Lower leg skin (tissue), 4 donors: ENCODE measurements at places on chromosomes 2 and 18. TPM values are rescaled to one million over a fixed set of nuclear protein-coding genes. Genes with fewer than 3 reads are reported as not detected.

DNA sequence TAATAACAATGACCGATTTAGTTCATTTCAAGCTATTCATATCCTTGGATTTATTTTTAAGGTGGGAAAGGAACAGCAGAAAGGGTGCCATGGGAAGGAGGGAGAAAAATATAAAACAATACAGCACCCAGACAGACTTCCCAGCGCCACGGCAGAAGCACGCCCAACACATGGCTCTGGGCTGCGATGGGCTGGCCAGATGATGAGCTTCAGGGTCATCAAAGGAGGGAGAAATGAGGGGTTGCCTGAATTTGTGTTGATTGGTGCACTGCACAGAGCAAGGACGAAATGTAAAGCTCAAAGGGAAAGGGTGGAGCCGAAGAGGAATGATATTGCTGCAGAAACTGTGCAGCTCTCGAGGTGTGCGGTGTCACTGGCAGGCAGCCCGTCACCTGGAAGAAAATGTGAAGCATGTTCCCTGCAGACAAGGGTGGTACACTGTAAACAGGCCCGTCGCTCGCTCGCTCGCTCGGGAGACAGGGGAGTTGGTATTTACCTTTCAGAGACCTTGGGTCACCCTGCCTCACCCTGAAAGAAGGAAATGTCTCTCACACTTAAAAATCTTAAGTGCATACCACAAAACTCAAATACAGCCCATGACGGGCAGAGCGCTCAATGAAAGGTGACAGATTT lies 195.5 kb upstream of the CTAGE1 start:
- DNase-seq = no peak

- DNase-seq = no peak
These were observed 634 bp upstream of the MSGN1 start for GRCh38 chr2:17815468-17816184.

DNA sequence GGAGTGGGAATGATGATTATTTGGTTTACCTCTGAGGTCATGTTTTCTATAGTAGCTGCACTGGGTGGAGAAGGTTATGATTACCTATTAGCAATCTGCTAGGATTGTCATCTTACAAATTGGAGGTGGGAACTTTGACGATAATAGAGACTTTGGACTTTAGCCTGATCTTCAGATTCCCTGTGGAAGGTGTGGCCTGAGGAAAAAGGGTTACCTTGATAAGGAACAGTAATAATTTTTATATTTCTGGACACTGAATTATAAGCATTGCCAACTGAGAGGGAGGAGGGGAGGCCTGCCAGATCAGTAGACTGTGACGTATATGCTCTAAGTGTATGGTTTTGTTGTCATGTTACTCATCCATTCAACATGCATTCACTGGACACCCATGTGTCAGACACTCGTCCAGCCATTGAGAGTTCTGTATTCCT lies 183.4 kb upstream of the FOSL2 start:
- DNase-seq = no peak

- no peak for DNase-seq
These were observed 133.6 kb downstream of the TPO start for GRCh38 chr2:1546901-1547300.

GRCh38 chr18:2910751-2911425 lies 64.1 kb downstream of the EMILIN2 start:
- no peak for DNase-seq

- no peak for DNase-seq
These were observed 3.2 kb downstream of the CD207 start for GRCh38 chr2:70832386-70832785.

GRCh38 chr2:23207871-23208270 lies 177.1 kb upstream of the KLHL29 start:
- DNase-seq = no peak

DNA sequence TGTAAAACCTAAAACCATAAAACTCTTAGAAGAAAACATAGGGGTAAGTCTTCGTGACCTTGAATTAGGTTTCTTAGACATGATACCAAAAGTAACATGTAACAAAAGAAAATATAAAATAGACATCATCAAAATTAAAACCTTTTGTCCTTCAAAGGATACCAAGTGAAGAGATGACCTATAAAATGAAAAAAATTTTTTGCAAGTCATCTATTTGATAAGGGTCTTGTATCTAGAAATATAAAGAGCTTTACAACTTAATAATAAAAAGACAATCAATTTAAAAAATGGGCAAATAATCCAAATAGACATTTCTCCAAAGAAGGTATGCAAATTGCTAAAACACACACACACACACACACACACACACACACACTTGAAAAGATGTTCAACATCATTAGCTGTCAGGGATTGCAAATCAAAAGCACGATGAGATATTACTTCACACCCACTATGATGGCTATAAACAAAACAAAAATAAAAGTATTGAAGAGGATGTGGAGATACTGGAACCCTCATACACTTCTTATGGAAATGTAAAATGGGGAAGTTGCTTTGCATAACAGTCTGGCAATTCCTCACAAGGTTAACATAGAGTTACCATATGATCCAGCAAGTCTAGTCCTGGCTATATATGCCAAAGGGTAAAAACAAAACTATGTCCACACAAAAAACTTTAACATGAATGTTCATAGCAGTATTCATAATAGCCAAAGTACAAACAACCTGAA lies 23.3 kb downstream of the SPDYA start:
- no peak for DNase-seq

- peak; percentile 75 for DNase-seq
These were observed 32.7 kb downstream of the QPCT start for GRCh38 chr2:37377187-37377532.

GRCh38 chr2:80365762-80366161 lies 61.2 kb upstream of the LRRTM1 start:
- DNase-seq = no peak

DNA sequence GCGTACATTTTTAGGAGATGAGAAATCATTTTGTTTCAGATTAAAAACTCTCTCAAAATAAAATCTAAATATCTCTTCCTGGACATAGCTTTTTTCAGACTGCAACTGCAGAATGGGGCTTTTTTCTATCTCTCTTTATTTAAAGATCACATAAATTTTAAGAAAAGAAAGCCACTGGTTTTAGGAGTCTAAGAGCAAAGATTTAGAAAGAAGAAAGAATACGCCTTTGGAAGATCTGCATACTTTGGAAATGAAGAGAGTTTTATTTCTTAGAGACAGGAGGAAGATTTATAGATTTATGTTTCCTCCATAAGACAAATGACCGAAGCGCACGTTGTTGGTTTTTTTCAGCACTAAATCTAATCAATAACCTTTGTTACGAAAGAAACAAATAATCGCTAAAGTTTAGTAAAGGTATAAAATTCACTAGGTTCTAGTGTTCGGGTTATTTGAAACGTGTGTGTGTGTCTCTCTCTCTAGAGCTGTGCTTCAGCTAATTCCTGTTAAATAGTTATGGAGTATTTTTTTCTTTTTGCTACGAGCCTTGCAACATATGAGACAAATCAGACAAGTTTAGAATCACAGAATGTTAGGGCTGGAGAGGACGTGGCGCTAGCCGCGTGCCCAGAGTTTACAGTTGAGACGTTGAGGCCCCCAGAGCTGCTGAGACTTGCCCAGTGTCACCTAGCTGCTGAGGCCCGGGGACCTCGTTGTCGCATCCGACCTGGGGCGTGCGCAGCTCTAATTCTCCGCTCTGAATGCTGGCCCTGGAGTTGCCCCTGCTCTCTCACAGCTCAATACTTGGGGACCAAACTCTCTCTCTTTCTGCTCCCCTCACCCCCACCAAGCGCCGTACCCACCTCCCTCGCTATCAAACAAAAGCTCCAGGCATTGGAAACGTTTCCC lies 69.9 kb downstream of the CTAGE1 start:
- no peak for DNase-seq

GRCh38 chr2:135797497-135798274 lies 39.3 kb downstream of the LCT start:
- peak; percentile 68 for DNase-seq

DNA sequence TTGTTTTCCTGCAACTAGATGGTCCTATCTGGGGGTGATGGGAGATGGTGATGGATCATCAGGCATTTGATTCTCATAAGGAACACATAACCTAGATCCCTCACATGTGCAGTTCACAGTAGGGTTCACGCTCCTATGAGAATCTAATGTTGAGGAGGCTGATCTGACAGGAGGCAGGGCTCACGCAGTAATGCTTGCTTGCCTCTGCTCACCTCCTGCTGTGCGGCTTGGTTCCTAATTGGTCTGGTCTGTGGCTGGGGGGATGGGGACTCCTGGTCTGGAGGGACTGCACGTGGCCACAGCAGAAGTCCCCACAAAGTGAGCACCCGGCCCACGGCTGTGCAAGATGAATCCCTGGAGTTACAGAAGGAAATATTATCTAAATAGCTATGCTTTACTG lies 11.3 kb downstream of the MC5R start:
- no peak for DNase-seq

- DNase-seq = no peak
These were observed 134.8 kb upstream of the THUMPD2 start for GRCh38 chr2:39913648-39914461.

DNA sequence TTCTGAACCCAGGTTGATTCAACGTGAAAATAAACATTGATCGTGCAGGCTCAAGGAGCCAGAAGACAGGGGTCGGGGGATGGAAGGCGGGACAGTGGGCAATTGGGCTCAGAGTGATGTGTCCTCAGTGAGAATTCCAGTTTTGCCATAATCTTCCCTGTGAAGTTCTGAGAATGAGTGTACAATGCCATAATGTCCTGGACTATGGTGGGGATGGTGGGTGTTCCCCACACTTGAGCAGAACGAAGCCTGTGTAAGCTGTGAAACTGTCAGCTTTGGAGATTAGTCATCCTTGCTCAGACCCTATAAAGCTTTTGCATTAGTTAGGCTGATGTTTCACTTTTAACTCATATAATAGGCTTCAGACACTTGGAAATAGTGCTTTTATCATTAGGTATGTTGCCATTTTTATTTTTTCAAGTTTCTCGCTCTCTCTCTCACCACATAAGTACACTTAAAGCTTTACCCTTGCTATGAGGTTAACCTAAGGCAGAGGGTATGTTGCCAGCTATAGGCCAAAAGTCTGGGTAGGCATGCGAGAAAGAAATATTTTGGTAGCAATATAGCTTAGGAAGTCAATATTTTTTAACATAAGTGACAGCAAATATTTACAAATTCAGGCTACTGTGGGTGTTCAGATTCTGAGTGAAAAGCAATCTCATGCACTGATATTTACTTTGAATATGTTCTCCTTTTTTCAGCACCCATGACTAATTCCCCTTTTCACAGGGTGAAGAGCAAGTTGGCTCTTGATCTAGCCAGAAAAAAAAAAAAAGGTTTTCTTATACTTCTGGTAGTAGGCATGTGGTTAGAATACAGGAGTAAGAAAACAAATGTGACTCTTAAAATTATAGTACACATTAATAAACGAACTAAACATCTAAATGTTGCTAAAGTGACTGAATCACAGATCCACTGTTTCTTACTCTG lies 47.2 kb downstream of the CDC42EP3 start:
- no peak for DNase-seq

DNA sequence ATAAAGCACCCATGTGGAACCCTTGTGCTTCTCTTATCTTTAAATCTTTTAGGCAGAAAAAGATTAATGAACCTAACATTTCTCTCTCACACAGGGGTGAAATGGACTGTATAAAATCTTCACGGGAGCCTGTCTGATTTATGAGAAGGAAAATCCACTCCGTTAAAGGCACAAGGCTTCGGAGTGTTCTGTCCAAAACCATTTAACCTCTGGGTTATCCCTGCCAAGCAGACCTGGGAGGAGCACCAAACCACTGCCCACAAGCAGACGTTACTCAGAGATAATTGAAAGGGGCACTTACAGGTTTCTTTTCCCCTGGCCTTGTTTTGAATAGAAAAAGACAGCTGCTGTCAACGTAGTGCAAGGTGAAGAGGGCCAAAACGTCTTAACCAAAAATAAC lies 184.4 kb upstream of the DOK6 start:
- DNase-seq = no peak

DNA sequence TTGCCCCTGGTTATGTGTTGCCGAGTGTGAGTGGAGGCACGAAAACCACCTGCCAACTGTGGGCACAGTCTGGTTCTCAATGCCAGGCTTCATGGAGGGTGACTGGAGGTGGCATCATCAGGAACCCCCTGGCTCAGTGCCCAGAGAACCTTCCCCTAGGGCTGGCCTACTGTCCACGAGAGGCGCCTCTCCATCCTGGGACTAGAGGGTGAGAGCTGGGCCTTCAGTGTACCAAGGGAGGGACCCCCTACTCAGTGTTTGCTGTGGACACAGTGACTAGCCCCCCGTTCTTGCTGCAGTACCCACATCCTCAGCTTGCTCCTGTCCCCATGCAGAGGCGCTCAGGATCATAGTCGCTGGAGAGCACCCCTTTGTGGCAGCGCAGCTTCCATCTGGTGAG lies 202.6 kb downstream of the HDAC4 start:
- peak; percentile 78 for DNase-seq

GRCh38 chr2:129467941-129468340 lies 511.5 kb upstream of the RAB6C start:
- DNase-seq = peak; percentile 68

DNA sequence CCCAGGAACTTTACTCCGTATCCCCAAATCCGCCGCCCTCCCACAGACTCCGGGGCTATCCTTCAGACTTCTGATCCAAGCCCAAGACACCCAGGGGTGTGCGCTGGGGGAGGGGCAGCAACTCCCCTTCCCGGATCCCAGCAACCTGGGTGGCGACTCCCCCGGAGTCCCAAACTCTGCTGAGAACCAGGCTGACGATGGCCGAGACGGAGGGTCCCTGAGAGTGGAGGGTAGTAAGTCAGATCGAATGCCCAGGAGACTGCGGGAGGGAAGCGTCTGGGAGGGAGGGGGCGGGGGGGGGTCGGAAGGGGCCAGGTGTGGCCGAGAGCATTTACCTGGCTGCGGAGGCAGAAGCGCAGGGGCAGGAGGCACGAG lies 7.0 kb upstream of the TNS1 start:
- DNase-seq = no peak

DNA sequence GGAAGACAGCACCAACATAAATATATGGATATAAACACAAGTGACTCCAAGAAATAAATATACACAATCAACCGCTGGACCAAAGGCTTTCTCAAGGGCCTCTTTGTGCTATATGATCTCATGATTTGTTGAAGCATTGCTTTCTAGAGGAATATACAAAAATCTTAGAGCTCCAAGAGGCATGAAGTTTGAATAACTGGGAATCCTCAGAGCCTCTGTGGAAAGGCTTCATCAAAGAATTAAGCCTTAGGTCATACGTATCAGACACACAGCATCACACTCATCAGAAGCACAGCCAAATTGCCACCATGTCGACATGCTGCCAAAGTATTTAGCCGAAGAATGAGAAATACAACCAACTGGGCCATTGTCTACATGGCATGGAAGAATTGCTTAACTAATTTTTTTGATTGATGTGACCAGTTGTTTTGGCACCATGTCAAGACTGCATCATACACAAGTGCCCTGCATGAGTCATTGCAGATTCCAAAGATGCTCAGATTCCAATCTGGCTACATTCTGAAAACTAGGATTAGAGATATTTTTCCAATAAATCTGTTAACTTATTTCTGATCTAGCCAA lies 860.6 kb upstream of the ZEB2 start:
- no peak for DNase-seq

Gene FBXO11
- total RNA-seq = 36.4 TPM

Gene SULT1C3
- not detected for total RNA-seq

Gene VAMP5
- 10.1 TPM for total RNA-seq

Gene CNOT9
- 31.4 TPM for total RNA-seq

Gene NAT8
- not detected for total RNA-seq

Gene DTNB
- total RNA-seq = 11.1 TPM

Gene ABCB11
- 0.39 TPM for total RNA-seq
